ENCODE measurements at places on chromosomes 2 and 18.

- no peak overlapping the region for H3K27ac ChIP-seq
- no peak for DNase-seq
- H3K4me3 ChIP-seq: no peak overlapping the region
- no peaks in the 10 kb centered on the region for H3K27me3 ChIP-seq
Measured at GRCh38 chr2:139123795-139124194, 343.6 kb upstream of the NXPH2 start.

- peaks cover 6% of the 10 kb centered on the region for H3K4me1 ChIP-seq
- H3K36me3 ChIP-seq: no peaks in the 10 kb centered on the region
- peaks cover 10% of the 10 kb centered on the region for H3K27me3 ChIP-seq
- no peak overlapping the region for H3K27ac ChIP-seq
- H3K4me3 ChIP-seq: no peak overlapping the region
- DNase-seq: no peak
Measured at GRCh38 chr2:20676353-20677215, 9.6 kb downstream of the GDF7 start.

DNA sequence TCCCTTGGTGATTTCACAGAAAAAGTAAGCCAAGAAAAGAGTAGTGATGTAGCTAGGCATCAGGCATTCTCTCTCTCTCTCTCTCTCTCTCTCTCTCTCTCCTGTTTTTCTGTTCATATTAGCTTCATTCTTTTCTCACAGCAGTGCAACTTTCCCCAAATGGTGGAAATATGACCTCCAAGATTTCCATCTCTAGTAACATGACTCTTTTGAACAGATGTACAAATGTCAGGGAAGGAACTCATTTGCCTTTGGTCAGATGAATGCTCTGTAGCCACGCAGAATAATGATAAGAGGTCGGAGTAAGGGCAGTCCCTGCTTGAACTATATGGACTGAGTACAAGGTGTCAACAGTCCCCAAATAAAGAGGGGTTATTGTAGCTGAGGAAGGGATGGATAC lies 316.2 kb downstream of the GALNT13 start:
- no peaks in the 10 kb centered on the region for H3K4me1 ChIP-seq
- no peak overlapping the region for H3K4me3 ChIP-seq
- no peaks in the 10 kb centered on the region for H3K27me3 ChIP-seq
- no peak overlapping the region for H3K27ac ChIP-seq
- H3K36me3 ChIP-seq: no peaks in the 10 kb centered on the region

DNA sequence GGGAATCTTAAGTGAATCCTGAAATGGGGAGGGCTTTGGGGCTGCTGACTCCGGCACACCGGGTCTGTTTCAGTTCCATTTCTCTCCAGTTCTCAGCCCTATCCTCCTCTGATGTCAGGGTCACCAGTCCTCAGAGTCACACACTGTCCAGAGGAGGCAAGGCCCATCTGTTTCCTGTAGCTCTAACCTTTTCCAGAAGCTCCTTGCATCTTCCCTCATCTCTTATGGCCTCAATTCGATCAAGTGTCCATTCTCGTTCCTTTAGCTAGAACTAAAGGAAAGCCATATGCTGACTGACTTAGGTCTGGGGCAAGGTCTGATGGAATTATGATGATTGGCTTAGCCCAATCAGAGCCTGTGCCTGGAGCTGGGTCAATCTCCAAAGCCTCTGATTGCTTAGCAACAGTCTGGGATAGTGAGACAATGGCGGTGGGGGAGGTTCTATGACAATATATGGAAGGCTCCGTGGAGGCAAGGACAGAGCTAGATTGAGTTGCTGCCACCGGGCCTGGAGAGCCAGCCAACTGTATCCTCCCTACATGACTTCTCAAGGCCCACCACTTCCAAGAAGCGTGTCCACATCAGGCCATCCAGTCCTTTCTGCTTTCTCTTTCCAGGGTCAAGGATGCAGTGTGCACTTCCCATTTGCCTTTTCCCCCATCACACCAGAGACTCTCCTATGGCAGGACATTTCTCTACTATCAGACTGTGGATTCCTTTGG lies 5.2 kb downstream of the ANKRD53 start:
- no peak overlapping the region for H3K27ac ChIP-seq
- H3K4me3 ChIP-seq: no peak overlapping the region
- H3K4me1 ChIP-seq: peaks cover 5% of the 10 kb centered on the region
- no peak for DNase-seq
- H3K36me3 ChIP-seq: no peaks in the 10 kb centered on the region
- no peaks in the 10 kb centered on the region for H3K27me3 ChIP-seq

- no peak overlapping the region for H3K4me3 ChIP-seq
- no peaks in the 10 kb centered on the region for H3K36me3 ChIP-seq
- no peaks in the 10 kb centered on the region for H3K4me1 ChIP-seq
- DNase-seq: no peak
- no peaks in the 10 kb centered on the region for H3K27me3 ChIP-seq
Measured at GRCh38 chr2:157891643-157892041, 15.5 kb upstream of the ACVR1 start.

DNA sequence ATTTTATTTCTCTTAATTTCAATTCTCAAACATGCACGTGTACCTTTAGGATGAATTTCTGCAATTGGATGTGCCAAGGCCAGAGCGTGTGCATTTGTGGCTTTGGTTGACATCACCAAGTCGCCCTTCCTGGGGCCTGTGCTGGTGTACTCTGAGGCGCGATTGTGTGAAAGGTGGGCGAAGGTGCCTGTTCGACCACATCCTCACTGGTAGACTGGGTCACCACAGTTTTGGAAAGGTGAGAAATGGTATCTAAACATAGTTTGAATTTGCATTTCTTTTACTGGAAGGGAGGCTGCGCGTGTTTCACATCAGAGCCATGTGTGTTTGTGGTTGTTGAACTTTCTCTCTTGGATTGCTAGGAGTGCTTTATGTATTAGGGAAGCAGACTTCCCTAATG lies 89.8 kb downstream of the LDLRAD4 start:
- H3K36me3 ChIP-seq: no peaks in the 10 kb centered on the region
- H3K4me1 ChIP-seq: no peaks in the 10 kb centered on the region
- no peak for DNase-seq
- no peaks in the 10 kb centered on the region for H3K27me3 ChIP-seq
- no peak overlapping the region for H3K27ac ChIP-seq

DNA sequence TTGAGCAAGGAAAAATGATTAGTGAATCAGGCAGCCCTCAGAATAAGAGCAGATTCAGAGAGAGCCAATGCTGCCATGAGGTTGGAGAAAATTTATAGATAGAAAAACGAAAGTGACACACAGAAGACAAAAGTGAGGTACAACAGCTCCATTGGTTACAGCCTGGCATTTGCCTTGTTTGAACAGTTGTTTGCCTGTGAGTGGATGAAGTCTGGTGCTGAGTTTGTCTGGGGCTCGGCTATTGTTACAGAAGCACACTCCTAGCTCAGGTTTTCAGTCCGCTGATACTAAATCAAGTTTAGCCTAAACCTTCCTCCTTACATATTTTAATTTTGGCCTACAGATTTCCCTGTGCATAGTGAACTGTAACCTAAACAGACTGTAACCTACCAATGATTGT lies 387.8 kb upstream of the RAB12 start:
- H3K27ac ChIP-seq: no peak overlapping the region
- H3K4me1 ChIP-seq: no peaks in the 10 kb centered on the region
- no peak overlapping the region for H3K4me3 ChIP-seq
- no peaks in the 10 kb centered on the region for H3K36me3 ChIP-seq
- DNase-seq: no peak

GRCh38 chr2:8545695-8546611 lies 135.9 kb upstream of the ID2 start:
- no peak overlapping the region for H3K4me3 ChIP-seq
- DNase-seq: no peak
- H3K36me3 ChIP-seq: no peaks in the 10 kb centered on the region
- peaks cover 21% of the 10 kb centered on the region for H3K4me1 ChIP-seq

DNA sequence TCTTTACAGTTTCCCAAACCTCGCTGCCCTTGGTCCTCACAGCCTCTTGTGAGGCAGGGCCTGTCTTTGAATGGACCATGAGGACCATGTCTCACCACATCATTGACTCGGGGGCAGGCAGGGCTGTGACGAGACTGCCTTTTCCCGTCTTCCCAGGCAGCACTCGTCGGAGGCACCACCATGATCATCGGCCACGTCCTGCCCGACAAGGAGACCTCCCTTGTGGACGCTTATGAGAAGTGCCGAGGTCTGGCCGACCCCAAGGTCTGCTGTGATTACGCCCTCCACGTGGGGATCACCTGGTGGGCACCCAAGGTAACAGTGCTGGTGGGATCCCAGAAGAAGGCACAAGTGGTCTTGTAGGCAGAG lies 45.7 kb upstream of the MAPRE3 start:
- no peaks in the 10 kb centered on the region for H3K4me1 ChIP-seq
- H3K36me3 ChIP-seq: no peaks in the 10 kb centered on the region
- no peak overlapping the region for H3K4me3 ChIP-seq
- H3K27ac ChIP-seq: no peak overlapping the region
- no peak for DNase-seq
